Stimulated activated naive CD8-positive, alpha-beta T cell treated with anti-CD3 and anti-CD28 coated beads, Interleukin-15, amount 100 ng/mL, for 72 hours (primary cell): ENCODE measurements at places on chromosomes 3 and 15.

- DNase-seq, result no peak
These were observed 27.0 kb downstream of the OPA1 start for GRCh38 chr3:193620057-193620456.

DNA sequence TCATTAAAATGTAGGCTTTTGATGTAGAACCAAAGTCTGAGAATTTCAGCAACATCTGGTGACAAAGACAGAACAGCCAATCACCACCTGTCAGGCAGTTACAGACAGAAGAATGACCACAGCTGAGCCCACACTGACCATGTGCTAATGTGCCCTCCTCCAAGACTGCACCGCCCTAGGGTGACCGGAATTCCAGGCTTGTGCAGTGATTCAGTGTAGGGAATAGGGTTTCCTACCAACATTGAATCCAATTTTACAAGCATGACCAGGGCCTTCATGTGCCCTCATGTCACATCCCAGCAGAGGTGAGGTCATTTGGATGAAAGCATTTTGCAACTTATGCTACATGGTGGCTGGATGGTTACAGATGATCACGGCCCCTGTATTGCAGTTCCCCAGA, 412.5 kb downstream of the SOX2 start:
- DNase-seq, result no peak

DNA sequence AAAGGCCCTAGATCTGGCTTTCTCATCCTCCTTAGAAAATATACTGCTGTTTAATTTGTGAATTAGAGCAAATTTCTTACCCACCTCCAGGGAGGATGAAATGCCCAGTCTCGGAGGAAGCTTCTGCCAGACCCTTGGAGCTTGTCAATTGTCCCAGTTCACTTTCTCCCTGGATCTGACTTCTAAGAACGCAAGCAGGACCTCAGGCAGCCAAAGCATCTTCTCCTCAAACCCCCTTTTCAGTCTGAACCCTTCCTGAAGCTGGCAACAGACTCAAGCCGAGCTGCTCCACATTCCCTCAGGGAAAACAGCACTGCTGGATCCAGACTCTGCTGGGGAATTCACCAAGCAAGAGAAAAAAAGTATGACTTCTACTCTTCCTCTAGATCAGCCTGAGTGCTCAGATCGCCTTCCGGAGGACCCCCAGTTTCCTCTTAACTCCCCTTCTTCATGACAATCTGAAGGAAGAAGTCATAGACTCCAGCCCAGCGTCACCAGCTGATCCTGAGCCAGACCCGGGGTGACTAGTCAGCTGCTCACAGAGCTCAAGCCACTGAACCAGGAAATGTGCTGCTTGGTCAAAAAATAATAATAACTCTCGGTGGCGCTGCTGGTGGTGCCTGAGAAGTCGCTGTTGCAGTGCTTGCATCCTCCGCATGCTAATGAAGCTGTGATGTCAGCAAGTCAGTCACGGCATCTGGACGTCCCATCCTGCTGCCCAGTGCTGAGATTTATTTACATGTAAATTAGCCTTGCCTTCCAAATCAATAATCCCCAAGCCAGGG, at the start of gene PRICKLE2:
Gene PRICKLE2, minus strand, starts transcription at position 641 of the 785 bp plus-strand sequence. CDS start 26,539 bp downstream, outside the sequence.
- no peak for DNase-seq

DNA sequence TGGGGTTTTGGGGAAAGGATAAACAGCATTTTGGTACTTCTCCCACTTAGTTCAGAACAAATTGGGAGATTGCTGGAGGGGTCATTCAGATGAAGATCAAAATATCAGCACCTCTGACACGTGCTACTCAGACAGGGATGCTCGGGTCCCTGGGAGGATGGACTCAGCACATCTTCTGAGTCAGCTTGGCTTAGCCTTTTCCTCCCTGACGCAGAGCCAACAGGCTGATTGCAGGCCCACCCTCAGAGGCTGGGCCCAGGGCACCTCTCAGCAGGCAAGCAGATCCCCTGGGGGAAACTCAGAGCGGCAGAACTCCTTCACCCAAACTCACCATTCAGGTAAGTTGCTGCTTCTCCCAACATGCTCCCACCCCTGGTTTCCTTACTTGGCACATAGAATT, 304.9 kb downstream of the TLE3 start:
- no peak for DNase-seq

DNA sequence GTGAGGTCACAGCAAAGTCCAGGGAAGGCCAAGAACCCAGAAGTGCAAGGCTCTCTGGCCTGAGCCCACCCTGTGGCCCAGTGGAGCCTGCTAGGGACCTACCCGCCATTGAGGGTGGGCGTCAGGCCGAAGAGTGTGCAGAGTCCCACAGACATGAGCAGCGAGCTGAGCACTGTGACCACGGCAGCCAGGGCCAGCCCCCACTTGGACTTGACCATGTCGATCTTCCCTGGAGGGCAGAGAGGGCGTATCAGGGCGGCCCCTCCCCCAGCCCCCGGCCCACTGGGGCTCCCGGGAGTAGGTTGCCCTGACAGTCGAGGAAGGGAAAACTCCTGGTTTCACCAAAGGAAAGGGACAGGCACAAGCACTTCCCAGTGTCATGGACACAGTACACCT, 44.6 kb downstream of the PTPN23 start:
- no peak for DNase-seq

GRCh38 chr15:56491110-56491722, 26.3 kb upstream of the MNS1 start:
- DNase-seq, result peak; percentile 50

DNA sequence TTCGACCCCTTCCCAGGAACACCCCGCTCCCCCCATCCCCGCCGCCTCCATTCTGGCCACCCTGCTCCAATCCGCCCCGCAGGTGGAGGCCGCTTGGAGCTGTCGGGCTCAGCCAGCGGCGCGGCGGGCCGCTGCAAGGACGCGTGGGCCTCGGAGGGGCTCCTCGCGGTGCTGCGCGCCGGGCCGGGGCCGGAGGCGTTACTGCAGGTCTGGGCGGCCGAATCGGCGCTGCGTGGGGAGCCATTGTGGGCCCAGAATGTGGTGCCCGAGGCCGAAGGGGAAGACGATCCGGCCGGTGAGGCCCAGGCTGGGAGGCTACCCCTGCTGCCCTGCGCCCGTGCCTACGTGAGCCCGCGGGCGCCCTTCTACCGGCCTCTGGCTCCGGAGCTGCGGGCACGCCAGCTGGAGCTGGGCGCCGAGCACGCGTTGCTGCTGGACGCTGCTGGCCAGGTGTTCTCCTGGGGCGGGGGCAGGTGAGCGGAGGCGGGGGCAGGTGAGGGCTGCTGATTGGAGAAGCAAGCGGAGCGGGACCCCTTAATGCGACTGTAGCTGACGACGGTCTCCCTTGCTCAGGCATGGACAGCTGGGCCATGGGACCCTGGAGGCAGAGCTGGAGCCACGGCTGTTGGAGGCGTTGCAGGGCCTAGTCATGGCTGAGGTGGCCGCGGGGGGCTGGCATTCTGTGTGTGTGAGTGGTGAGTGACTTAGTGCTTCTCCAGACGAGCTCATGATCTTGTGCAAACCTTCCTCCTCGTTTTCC, 2.5 kb downstream of the RCCD1 start:
- DNase-seq, result no peak

DNA sequence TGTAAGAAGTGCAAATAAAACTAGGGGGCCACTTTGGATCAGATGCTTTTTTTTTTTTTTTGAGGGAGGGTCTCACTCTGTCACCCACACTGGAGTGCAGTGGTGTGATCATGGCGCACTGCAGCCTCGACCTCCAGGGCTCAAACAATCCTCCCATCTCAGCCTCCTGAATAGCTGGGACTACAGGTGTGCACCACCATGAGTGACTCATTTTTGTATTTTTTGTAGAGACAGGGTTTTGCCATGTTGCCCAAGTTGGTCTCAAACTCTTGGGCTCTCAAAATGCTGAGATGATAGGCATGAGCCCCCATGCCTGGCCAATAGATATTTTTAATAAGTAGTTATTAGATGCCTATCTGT, 20.8 kb downstream of the CCR1 start:
- no peak for DNase-seq

GRCh38 chr3:76888856-76889255, 151.0 kb upstream of the ROBO2 start:
- DNase-seq, result no peak

DNA sequence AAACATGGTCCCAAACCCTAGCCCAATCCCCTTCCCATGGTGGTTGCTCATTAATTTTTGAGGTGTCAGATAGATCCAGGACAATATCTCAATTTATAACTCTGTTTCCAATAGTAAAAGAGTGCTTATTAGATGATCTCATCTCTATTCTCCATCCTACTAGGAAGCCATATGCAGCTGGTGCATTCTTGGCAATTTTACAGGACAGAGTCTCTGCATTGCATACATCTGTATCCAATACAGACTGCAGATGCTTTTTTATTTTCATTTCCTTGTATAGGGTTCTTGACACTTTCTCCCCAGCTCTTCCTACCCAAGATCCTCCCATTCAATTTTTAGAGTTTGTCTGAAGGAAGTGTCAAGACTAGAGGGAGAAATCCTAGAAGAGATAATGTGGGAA, 194.8 kb upstream of the DPH6 start:
- DNase-seq, result no peak

DNA sequence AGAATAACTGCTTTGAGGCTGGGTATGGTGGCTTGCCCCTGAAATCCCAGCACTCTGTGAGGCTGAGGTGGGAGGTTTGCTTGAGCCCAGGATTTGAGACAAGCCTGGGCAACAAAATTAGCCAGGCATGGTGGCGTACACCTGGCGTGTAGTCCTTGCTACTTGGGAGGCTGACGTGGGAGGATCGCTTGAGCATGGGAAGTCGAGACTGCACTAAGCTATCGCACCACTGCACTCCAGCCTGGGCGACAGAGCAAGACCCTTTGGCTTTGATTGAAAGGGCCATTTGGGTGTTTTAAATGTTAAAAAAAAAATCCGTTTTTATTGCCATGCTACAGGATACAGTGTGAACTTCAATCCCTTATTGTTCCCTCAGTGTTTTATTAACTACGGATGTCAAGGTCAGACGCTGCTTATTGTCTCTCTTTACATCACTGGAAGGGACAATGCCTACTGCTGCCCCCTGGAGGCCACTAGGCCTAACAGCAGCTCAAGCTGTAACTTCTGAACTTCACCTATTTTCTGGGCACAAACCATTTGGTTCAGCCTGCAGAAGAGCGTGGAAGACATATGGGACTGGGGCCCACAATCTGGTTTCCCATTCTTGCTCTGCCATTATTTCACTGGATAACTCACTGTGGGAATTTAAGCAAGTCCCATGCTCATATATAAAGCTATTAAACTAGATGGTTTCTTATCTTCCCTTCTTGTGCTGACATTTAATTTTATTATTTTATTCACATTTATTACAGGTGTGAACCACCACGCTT, 15.3 kb upstream of the IREB2 start:
- peak; percentile 57 for DNase-seq

GRCh38 chr3:72231439-72232196, 446.7 kb upstream of the PROK2 start:
- DNase-seq, result no peak
